ENCODE measurements at places on chromosomes 1 and 21.

GRCh38 chr1:76865696-76866286 is 1.5 kb upstream of the ST6GALNAC5 start:
- no peak for DNase-seq

- DNase-seq, result peak; percentile 53
Observed at GRCh38 chr1:7378346-7379130, 392.6 kb upstream of the VAMP3 start.

- DNase-seq, result no peak
Observed at GRCh38 chr1:208834381-208835096, 590.4 kb upstream of the PLXNA2 start.

DNA sequence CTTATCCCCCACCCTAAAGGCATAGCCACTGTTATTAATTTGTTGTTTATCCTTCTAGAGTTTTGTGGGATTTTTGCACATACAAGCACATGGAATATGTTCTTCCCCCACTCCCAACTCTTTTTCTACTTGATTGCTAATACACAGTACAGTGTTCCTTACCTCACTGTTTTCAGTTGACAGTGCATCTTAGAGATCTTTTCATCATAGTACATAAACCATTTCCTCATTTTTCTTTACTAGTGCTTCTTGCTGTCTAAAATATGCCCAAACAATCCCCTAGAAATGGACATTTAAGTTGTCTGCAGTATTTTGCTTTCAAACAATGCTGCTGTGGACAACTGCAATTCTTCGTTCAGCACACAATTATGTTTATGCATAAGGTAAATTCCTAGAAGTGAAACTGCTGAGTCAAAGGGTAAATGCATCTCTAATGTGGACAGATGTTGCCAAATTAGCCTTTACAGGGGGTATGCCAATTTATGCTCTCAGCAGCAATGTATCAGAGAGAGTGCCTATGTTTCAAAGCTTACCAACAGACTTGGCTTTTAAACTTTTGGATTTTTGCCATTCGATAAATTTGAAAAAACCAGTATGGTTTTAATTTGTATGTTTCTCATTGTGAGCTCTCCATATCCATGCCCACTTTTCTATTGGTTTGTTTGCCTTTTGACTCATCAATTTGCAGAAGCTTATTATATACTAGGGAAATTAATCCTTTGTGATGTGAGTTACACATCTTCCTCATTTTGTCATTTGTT is 132.6 kb downstream of the MRPS6 start:
- DNase-seq, result no peak

DNA sequence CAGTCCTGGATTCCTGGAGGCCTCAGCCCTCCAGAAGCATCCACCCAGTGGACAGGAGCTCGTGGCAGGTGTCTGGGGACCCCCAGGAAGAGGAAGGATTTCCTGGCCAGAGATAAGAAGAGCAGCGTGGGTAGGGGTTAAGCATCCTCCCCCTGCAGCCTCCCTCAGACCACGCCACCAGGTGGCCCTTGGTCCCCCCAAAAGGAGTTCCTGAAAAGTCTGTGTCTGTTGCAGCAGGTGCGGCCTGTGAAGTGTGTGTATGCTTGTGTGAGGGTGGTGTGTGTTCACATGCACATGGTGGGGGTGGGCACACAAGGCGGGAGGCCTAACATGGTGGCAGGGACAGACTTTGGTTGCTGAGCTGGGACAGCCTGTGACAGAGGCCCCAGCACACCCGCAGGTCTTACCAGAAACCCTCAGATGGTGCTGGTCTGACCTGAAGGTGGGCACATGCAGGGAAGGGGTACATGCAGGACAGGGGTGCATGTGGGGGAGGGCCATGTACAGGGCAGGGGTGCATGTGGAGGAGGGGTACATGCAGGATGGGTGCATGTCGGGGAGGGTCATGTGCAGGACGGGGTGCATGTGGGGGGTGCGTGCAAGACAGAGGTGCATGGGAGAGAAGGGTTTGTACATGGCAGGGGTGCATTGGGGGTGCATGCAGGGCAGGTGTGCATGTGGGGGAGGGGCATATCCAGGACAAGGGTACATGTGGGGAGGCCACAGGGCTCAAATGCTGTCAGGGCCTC is 18.2 kb upstream of the RUNX3 start:
- no peak for DNase-seq

DNA sequence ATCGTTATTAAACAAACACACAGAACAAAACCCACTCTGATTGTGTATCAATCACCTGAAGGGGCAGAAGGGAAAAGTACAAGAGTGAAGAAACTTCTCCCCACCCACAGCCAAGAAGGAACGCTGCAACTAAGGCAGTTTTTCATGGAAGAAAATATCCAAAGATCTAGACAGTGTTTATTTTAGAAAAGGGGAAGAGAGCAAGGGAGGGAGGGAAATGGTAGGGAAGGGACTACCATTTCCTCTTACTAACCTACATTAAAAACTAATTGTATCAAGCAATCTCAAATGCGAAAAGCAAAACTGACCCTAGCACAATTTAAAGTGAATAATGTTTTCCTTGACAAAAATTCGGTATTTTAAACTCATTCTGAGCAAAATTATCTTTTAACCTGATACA is 3.5 kb downstream of the NRIP1 start:
- DNase-seq, result no peak

- DNase-seq, result no peak
Observed at GRCh38 chr1:46528297-46528955, 23.0 kb downstream of the KNCN start.

DNA sequence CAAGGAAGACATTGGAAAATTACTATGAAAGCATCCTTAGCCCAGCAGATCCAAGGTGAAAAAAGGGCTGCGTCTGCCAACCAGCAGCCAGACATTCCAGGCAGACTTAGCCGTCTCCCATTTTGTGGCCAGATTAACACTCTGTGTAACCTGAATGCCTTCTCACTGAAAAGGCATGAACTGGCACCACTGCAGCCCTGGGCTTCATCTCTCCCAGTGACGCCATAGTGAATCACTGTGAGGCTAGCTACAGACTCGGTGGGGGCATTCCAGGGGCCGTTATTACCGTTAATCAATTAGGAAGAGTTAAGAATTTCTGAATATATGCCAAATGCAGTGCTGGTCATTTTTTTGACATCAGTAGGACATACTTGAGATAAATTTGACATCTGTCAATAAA is 627.4 kb downstream of the LMO4 start:
- peak; percentile 69 for DNase-seq

DNA sequence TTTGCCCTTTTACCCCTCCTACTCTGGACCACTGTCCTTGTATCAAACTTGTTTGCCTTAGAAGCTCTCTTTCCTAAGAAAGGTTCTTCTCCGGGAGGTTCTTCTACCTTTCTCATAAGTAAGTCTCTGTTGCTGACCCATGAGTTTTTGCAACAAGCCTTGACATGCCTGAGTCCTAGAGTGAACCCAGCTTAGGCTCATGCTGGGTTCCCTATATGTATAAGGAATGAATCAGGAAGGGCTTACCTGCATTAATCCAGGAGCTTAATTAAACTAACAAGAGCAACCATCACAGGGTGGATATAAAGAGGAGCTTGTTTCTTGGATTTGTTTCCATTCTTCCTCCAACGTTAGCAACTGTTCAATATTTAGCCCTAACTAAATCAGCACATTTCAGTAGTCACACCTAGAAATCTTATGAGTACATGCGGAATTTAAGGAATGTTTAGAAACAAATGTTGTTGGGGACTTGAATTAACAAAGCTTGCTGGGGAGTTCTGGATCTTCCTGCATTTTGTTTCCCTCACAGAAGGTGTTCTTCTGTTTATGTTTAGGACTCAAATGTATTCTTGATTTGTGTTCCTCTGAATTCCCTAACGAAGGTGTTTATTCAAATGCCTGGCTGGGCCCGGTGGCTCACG is 64.3 kb upstream of the RAB3GAP2 start:
- no peak for DNase-seq

DNA sequence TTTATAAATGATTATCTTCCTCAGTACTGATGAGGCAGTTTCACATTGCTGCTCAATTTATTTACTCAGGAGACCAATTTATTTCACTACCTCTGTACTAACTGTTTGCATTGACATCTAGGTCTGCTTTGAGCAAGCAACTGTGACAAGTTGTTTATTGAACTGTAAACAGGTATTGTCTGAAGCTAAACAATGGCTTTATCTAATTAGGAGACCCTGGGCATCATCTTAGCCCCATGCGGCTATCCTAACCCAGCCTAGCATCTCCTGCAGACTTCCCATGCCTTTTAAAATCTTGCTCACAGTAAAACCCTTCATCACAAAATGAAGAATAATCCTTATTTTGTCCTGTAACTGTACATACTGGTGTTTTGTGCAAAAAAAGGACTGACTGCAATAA is 348.2 kb downstream of the RWDD3 start:
- DNase-seq, result no peak

GRCh38 chr21:46560568-46561444 is 44.1 kb downstream of the S100B start:
- peak; percentile 57 for DNase-seq

DNA sequence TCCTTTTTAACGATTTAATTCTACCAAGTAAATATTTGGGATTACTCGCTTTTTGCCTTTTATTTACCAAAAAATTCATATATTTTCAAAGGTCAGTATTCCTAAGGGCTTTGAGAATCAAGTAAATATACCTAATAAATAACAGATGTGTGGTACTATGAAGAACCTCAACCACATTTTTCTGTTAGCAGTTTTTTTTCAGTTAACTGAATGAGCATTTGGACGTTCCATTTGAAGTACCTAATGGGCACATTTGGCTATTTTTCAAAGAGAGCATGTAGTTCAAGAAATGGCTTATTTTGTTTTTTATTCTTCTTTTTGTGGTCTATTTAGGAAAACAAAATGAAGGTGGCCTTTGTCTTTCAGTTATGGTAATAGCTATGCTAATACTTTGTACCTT is 253.0 kb downstream of the GPR52 start:
- no peak for DNase-seq

DNA sequence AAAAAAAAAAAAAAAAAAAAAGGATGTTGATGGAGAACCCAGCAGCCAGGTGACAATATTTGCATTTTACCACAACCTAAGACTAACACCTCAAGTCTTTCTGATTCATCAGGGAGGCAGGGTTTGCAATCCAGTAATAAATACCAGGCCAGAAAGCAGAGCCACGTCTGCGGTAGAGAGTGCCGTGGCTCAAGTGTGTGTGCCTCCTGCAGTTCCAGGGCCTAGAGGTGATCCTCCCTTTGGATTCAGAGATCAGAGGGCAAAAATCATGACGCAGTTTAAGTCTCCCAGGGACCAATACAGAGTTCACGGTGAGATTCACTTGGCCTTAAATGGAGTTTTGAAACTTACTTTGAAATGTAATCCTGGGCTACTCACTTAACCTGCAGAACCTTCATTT is 34.9 kb downstream of the TMCO4 start:
- no peak for DNase-seq

DNA sequence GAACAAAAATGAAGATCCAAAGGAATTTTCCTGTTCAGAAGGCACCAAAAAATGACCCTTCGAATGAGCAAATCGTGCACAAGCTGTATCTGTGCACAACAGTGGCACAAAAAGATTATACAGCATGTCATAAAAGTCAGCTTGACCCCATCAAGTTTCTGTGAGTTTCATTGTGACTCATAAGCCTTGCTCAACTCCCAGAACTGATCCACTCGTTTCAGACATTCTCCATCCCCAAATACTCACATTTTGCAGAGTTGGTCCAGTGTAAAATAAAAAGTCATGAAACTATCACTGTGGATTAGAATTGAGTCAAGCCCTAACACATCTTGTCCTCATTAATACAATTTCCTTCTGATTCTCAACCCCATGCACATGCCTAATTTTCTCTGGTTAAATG is 174.7 kb upstream of the PKN2 start:
- no peak for DNase-seq

DNA sequence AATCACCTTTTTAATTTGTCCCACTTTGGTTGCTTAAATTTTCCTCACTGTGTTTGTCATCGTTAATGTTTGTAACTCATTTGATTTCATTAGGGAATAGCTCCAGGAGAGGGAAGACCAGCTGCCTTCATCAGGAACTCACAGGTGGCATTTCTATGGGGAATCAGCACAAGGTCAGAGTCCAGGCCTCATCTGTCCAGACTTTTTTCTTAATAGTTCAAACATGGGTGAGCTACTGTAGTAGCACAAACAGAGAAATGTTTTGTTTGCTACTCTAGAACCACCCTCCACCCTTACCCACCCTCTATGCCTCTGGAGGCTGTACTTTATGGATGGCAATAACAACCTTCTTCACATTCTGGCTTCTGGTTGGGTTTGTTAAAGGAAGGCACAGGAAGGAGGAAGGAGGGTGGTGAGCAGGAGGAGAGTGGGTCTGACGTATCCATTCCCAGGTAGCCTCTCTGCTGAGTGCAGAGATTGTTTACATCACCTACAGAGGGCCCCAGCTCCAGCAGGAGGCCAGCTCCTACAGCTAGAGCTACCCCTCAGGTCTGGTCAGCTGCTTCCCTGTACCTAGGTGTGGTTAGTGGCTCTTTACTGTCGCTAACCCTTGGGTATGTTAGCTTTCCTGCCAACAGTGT is 8.1 kb upstream of the TEDDM1 start:
- no peak for DNase-seq

- no peak for DNase-seq
Observed at GRCh38 chr1:201414051-201414738, 7.3 kb downstream of the TNNI1 start.

DNA sequence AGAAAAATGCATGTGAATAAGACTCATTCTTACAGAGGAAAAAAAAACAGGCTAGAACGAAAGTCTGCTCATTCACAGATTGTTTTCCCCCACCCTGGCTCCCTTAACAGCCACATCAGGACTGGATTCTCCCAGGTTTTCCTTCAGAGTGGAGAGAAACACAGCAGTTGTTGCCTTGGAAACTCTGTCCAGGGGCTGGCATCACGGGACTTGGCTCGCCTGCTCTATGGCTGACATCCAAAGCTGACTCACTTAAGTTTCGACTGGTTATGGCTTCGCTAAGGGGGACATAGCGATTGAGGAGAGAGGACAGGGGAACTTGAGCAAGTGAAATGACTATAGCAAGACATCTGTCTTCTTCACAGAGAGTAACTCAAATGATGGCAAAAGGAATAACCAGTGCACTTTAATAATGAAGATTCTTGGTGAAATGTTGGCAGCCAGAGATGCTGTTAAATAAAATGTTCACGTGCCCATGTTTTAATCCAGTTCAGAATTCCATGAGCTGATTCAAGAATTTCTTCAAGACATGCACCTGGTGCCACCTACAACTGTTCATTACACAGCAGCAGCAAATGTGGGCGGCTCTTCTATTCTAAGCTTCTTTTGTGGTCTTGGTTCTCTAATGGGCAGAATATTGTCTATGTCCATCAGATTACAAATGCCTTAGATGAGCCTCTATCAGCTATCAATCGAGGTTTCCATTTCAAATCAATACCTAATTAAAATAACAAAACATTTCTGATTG is 21.8 kb downstream of the MIS18A start:
- DNase-seq, result peak; percentile 86

GRCh38 chr1:90400131-90400530 is 317.0 kb downstream of the BARHL2 start:
- no peak for DNase-seq

- no peak for DNase-seq
Observed at GRCh38 chr1:70290218-70290617, 64.3 kb downstream of the ANKRD13C start.

GRCh38 chr1:185166106-185166505 is 9.1 kb downstream of the SWT1 start:
- DNase-seq, result no peak

Measured in right atrium auricular region (tissue), 2 donors.